ENCODE measurements at places on chromosomes 16 and 17.

- no peak for DNase-seq
Measured at GRCh38 chr17:78053777-78054468, 74.6 kb downstream of the TMC6 start.

DNA sequence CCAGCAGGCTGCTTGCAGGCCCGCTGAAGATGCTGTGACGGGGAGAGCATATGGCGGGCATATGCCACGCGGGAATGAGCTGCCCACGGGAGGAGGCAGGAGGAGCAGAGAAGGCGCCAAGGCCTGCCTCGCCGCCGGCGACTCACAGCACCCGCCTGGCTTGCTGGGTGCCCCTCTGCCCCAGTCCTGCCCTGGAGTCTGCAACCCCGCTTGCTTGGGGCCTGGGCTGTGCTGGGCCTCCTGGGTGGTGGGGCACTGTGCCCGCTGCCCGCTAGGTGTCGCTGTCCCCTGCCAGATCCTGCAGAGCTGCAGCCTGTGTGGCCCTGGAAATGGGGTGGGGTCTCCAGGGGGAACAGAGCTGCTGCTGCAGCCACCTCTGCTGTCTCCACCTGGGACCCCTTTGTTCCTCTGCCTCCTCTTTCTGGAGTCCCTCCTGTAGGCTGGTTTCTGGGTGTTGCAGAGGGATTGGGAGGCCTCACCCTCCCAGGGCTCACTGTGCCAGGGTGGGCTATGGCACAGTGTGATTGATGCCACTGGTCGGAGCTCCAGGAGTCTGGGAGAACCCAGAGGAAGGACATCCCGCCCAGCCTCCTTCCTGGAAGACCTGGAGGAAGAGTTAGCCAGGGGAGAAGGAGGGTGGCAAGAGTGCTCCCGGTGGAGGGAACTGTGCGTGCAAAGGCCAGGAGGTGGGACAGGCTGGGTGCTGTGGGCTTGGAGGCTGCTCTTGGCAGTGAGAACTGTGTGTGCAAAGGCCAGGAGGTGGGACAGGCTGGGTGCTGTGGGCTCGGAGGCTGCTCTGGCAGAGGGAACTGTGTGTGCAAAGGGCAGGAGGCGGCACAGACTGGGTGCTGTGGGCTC lies 141.0 kb upstream of the CIBAR2 start:
- DNase-seq, result peak; percentile 44

GRCh38 chr17:39205112-39205526 lies 5.0 kb downstream of the RPL19 start:
- no peak for DNase-seq

GRCh38 chr17:12940699-12941098 lies 77.1 kb downstream of the ELAC2 start:
- no peak for DNase-seq

DNA sequence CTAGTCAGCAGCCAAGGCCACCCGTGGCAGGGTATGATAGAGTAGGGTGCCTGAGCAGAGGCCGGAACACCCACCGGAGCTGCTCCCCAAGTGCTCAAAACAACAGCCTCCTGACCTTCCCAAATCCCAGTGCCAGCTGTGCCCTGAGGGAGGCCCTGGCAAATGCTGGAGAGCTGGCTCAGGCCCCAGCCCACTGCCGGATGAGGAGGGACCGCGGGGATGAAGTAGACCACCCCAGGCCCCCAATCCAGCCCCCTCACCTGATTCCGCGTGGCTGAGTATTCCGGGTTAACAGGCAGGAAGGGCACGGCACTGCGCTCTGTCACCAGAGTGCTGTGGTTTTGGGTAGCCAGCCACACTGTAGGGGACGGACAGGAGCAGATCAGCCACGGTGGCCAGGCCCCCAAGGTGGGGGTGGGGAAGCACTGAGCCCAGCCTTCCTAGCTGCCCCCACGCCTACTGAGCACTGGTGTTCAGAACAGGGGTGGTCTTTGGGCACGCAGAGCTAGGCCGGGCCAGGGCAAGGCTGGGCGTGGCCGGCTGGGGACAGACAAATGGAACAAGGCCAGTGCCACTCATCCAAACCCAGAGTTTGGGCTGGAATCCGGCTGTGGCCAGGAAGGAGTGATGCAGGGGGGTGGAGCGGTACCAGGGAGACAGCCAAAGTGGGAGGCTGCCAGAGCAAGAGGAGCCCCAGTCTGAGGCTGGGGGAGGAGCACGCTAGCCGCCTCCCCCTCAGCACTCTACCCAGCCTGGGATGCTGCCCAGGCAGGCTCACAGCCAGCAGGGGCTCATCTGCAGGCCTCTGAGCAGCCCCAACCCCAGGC lies 9.1 kb downstream of the TP53I13 start:
- no peak for DNase-seq

DNA sequence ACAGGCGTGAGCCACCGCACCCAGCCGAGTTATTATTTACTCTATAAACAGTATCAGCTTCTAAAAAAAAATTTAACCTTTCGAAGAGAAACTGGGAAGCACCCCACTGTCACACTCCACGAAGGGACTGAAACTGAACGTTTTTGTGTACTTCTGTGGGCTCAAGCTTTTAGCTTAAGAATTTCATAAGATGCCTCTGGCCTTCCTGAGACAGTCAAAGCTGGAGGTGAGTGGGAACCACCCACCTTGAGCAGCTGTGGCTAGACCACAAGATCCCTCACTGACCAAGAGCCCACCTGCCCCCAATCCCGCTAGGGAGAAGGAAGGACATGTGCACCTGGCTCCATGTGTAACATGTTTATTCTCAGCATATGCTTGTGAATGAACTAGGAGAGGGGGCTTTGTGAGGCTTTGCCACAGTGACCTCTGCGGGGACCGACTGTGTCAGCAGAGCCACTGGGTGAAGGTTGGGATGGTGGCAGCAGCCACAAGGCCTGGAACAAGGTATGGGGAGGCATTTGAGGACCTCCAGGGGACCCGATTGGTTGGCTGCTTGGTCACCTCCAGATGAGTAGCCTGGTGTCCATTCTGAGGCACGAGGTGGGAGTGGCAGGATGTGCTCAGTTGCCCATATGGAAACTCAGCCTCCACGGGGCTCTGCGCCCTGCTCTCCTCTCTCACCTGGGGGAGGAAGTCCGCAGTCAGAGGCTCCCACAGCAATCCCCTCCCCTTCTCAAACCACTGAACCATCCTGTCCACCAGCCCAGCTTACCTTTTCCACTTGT lies 4.8 kb downstream of the DPEP3 start:
- no peak for DNase-seq

DNA sequence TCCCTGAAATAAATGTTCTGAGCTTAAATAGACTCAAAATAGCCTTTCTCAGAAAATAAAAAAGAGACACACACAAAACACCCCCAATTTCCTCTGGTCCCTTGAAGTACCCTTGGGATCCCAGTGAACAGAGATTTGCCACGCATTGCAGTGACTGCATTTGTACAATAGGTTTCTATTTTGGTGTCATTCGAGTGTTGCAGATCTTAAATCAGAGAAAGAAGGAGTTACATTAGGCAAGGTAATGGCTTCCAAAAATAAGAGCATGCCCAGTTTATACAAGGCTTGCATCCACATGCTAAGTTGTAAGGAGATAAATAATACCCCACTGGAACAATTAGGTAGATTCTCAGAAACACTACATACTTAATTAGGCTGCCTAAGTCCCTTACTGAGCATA lies 2.2 kb downstream of the TOX3 start:
- DNase-seq, result no peak

GRCh38 chr17:61755668-61756067 lies 107.7 kb downstream of the BRIP1 start:
- DNase-seq, result no peak

GRCh38 chr16:4734730-4735535 lies 596 bp downstream of the DNAAF8 start:
- peak; percentile 94 for DNase-seq

GRCh38 chr16:30896889-30897733 lies 697 bp downstream of the CTF1 start:
- DNase-seq, result peak; percentile 81

- DNase-seq, result no peak
Measured at GRCh38 chr17:79500745-79501618, 109.9 kb downstream of the RBFOX3 start.

DNA sequence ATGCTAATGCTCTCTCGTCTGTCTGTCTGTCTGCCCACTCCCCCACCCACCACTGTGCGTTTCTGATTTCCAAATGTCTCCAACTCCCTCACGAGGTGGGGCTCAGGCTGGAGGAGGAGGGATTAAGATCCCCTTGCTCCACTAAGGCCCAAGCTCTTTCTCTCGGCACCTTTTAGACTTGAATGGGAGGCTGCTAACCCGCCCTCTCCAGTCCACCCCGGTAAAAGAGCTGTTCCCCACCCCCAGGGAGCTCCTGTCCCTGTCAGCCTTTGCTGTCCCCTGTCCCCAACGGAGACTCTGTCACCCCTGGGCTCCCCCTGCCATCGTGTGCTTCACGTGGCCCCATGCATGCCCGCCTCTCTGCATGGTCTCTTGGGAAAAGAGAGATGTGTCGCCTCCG lies 68.5 kb upstream of the PLCG2 start:
- DNase-seq, result no peak

- no peak for DNase-seq
Measured at GRCh38 chr17:82905130-82905529, 65.3 kb upstream of the ZNF750 start.

GRCh38 chr16:10333321-10334032 lies 52.4 kb upstream of the ATF7IP2 start:
- peak; percentile 41 for DNase-seq

DNA sequence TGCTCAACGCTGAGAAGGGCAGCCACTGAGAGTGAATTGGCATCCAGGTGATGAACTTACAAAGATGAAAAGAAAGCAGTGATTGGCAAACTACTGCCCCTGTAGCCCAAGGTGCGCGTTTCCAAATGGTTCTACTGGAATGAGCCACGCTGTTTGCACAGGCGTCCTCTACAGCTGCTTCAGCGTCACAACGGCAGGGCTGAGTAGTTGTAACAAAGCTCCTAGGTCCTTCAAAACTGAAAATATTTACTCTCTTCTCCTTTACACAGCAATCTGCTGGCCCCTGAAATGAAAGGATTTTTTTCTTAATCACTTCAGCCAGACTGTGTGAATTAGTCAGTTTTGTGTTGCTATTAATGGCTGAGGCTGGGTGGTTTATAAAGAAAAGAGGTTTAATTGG lies 107.2 kb upstream of the FOXF1 start:
- DNase-seq, result no peak

GRCh38 chr17:10513299-10514067 lies 4.9 kb downstream of the MYH1 start:
- no peak for DNase-seq

- DNase-seq, result no peak
Measured at GRCh38 chr17:82900741-82901140, 60.9 kb upstream of the ZNF750 start.

DNA sequence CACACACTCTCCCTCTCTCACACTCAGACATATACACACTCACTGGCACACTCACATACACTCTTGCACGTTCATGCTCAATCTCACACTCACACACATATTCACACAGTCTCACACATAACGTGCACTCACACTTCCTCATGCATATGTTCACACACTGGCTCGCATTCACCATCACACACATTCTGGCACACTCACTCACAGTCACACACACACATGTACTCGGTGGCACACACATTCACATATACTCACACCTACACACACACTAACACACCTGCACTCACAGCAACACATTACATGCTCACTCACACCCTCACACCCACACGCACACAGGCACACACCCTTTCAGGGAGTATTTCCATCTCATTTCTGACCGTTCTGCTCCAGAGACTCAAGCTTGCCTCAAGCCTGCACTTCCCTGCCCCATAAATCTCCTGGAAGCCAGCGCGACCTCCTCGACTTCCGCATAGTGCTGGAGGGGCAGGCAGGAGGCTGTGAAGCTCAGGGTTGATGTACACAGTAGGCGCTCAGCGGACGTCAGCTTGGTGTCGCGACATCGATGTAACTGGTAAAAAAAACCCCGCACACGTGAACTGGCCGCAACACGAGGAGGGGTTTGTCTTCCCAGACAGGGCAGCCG lies 66.7 kb upstream of the FOXF1 start:
- no peak for DNase-seq

DNA sequence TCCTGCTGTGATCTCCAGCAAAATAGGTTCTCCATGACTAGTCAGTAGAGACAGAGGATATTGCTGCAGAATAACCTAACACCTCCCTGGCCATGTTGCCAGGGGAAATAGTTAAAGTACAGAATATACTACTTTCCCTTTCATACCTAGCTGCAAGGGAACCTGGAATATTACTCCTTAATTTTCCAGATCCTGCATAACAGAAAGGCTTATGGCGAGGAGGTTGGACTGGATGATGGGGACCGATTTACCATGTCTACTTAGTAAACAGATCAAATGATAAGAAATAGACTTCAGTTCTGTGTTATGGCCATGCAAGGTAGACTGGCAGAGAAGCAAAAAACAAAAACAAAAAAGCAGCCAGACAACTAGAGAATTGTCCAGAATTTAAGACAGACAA lies 117.4 kb downstream of the MSI2 start:
- no peak for DNase-seq

DNA sequence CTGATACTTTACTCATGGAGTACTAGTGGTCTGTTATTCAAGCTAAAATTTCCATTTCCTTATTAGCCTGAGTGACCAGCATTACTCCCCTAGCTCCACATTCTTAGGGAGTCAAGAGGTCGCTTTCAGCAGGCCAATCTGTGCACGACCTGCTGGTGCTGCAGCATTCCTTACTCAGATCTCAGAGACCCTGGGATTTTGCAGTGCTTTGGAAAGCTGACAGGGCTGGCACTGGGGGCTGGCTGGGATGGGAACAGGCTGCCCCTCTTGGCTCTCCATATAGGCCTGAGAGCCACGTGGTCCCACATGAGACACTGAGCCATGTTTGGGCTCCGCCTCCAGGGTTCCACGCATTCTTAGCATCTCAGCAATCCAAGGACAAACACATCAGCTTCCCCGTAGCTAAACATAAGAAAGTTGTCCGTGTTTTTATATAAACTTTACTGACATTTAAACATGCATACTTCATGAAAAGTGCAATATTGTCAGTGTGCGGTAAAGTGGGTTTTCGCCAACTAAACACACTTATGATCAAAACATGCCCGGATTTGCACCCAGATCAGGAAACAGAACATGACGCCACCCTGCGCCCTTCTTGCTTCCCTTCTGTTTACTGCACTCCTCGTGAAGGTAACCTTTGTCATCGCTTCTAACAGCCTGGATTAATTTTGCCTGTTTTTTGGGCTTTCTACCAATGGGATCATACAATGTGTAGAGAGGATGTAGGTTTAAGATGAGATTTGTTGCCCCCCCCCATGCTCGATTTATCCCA lies 254.5 kb upstream of the CACNG5 start:
- no peak for DNase-seq

- no peak for DNase-seq
Measured at GRCh38 chr16:8727131-8727806, 52.9 kb downstream of the ABAT start.

DNA sequence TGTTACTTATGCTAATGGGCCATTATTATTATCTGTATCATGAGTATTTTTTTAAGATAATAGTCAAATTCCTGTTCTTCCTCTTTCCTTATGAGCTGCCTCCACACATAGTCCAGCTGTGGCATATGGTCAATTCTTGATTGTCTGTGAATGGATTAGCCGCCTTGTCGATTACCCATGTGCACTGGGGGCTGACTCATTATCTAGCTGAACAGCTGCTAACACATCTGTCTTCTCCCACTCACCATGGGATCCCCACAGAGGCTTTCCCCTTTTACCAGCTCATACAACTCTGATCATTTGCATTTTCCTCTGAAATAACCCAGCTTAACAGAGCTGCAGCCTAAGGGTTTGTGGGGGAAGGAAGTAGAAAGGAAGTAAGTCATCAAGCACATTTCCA lies 915.0 kb downstream of the CDH11 start:
- DNase-seq, result no peak

Measured in CD4-positive, alpha-beta T cell treated with Interleukin-6 at 100 ng/mL for 8 hours (primary cell).